Stomach (tissue), 19 donors: ENCODE measurements at places on chromosomes 1 and 21. TPM values are rescaled to one million over a fixed set of nuclear protein-coding genes. Genes with fewer than 3 reads are reported as not detected.

The NES gene
- polyA plus RNA-seq = 9.0 TPM

GRCh38 chr1:27816921-27817630, 13.5 kb upstream of the PPP1R8 start:
- no peak for DNase-seq

DNA sequence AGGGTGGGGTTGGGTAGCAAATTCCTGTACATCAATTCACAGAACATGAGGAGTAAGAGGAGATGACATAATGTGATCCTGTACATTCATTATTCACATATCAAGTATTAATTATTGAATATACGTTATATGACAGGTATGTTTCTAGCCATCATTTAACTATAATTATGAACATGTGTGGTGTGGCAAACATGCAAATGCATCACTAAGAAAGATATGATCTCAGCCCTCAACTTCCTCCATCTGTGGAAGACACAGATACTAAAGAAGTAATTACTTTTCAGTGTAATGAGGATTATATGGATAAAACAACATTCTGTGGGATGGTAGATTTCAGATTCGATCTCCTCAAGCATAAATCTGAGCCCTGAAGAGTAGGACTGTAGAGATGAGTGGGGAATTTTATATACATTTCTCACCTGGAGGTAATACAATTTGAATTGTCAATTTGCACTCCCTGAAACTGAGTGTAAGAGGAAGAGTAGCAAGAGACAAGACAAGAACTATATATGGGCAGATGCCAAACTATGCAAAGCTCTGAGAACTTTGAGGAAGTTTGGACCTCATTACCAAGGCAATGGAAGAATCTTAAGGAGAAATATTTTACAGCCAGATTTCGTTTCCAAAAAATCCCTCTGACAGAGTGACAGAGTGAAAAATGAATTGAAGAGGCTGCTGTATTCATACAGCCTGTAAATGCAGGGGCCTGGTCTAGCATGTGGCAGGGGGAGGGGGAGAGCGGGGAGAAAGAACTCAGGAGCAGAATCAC, 275.5 kb downstream of the TPR start:
- DNase-seq = no peak

The PCP4L1 gene
- polyA plus RNA-seq = not detected

DNA sequence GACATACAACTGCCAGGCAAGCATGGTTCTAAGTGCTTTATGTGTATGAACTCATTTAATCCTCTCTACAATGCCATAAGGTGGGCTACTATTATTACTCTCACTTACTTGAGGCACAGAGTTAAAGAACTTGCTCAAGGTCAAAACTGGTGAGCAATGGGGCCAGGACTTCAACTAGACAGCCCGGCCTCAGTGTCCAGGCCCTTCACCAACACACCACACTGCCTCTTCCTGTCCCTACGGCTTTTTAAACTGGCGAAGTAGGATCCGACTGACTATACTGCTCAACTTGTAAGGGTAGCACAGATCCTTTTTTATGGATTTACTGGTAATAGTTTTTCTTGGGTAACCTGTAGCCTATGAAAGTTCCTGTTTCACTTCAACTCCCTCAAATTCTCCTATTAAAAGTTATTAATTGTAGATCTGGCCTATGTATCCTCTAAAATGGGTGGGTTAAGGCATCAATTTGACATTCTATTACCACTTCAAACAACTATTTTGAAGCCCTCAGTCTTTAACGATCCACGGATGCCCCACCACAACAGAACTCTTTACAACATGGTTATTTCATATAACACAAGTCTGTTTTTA, 4.3 kb downstream of the ERRFI1 start:
- DNase-seq = no peak

DNA sequence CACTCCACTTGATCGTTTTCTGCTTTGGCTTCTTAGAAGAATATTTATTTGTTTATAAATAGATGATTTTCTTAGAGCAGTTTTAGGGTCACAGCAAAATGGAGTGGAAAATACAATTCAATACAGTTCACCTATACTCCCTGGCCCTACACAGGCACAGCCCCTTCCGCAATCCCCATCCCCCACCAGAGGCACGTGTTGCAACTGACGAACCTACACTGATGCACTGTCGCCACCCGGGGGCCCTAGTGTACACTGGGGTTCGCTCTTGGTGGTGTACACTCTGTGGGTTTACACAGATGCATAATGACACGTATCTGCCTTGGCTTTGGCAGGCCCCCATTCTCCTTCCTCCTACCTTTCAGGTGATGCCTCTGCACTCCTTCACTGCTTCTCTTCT, 8.0 kb downstream of the ECHDC2 start:
- DNase-seq = no peak

GRCh38 chr1:114015075-114015474, 35.8 kb downstream of the OLFML3 start:
- DNase-seq = no peak

DNA sequence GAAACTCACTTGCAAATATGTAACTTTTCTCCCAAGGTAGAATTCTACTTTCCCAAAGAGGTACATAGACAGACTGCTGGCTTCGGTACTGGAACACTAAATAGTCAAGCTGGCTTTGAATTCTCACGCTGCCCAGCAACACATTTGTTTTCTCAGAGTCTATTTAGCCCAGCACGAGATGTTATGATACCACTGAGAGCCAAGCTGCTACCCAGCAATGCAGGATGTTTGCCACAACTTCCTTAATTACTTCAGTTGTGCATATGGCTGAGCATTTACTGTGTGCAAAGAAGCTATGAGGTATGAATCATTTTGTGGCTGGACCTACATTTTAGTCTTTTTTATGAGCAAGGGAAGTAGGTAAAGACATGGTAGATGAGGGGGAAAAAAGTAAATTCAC, 793.2 kb downstream of the PLA2G4A start:
- no peak for DNase-seq

The BCL2L15 gene
- polyA plus RNA-seq = 22.1 TPM

- DNase-seq = no peak
Observed at GRCh38 chr1:155052439-155053395, 1.6 kb downstream of the ADAM15 start.

The CD84 gene
- 0.46 TPM for polyA plus RNA-seq

GRCh38 chr1:22319608-22320007, 132.0 kb upstream of the ZBTB40 start:
- DNase-seq = no peak

- DNase-seq = no peak
Observed at GRCh38 chr1:197468543-197469175, 200.6 kb downstream of the CRB1 start.

GRCh38 chr1:43493661-43494450, 36.8 kb upstream of the PTPRF start:
- no peak for DNase-seq

GRCh38 chr1:175434283-175434860, 241.8 kb upstream of the KIAA0040 start:
- no peak for DNase-seq

DNA sequence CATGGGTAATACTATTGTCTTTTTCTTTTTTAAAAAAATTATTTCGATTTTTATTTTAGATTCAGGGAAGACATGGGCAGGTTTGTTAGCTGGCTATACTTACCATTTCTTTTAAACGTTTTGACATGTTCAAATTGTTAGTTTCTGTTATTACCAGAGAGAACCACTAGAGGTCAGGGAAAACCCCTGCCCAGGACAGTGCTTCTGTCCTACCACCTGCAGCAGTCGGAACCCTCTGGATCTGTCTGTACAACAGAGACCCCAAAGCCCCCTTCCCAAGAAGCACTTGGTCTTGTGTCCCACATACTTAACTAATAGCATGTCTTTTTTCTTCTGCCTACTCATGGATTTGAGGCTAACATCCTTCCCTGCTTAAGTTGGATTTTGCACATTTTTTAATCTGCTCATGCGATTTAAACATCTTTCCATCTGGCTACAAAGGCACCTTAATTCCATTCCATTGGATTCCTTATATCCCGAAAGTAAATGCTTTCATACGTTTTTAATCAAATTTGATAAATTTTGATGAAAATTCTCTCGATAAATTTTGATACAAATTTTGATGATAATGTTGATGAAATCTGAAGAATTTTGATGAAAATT, 10.0 kb upstream of the C1orf115 start:
- no peak for DNase-seq

DNA sequence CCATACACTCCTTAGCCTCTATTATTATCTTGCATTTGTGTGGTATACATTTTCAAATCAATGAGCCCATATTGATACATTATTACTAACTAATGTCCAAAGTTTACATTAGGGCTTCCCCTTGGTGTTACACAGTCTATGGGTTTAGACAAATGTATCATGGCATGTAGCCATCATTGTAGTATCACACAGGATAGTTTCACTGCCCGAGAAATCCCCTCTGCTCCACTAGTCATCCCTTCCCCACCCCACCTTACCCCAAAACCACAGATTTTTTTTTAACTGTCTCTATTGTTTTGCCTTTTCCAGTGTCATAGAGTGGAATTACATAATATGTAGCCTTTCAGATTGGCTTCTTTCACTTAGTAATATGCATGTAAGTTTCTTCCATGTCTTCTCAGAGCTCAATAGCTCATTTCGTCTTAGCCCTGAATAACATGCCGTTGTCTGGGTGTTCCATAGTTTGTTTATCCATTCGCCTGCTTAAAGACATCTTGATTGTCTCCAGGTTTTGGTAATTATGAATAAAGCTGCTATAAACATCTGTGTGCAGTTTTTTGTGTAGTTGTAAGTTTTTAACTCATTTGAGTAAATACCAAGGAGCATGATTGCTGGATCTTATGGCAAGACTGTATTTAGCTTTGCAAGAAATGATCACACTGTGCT, 86.4 kb upstream of the LYST start:
- DNase-seq = no peak

The PTPN7 gene
- 2.1 TPM for polyA plus RNA-seq

DNA sequence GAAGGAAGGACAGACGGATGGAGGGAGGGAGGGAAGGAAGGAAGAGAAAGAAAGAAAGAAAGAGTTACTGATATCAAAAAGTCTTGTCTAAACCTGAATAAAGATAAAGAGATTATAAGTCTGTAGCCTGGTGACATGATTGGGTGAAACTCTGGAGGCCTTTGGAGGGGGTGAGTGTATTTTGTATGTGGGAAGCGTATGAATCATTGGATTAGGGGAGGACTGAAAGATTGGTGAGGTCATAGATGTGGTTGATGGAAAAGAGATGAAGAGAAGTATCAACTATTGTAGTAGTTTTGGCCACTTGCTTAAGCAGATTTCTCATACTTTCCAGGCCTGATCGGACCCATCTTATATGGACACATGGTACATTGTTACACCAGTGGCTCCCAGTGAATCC, 11.5 kb upstream of the KCNJ6 start:
- no peak for DNase-seq

The IL23R gene
- not detected for polyA plus RNA-seq

GRCh38 chr1:4306559-4307467, 347.6 kb upstream of the AJAP1 start:
- DNase-seq = no peak

DNA sequence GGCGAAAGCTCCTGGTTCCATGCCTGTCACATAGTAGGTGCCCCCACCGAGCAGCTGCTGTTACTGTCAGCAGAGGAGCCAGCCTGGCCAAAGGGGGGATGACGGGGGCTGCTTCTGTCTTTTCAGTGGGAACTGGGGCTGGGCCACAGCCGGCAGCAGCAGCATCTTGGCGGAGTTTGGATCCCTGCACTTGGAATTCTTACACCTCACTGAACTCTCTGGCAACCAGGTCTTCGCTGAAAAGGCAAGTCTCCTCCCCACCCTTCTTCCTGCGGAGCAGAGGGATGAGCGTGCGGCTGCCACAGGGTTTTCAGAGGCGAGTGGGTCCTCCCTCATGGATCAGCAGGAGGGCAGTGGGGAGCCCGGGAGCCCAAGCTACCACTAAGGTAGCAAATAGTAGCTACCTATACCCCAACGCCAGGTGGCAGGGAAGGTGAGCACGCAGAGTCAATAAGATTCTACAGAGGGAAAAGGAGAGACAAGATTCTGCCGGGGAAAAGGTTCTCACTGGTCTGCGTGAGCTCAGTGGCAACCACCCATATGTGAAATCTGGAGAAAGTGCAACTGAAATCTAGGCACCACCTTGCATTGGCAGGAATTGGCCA, 41.4 kb upstream of the SELENON start:
- DNase-seq = peak; percentile 56

- DNase-seq = no peak
Observed at GRCh38 chr1:95140791-95141190, 23.6 kb downstream of the TLCD4 start.

DNA sequence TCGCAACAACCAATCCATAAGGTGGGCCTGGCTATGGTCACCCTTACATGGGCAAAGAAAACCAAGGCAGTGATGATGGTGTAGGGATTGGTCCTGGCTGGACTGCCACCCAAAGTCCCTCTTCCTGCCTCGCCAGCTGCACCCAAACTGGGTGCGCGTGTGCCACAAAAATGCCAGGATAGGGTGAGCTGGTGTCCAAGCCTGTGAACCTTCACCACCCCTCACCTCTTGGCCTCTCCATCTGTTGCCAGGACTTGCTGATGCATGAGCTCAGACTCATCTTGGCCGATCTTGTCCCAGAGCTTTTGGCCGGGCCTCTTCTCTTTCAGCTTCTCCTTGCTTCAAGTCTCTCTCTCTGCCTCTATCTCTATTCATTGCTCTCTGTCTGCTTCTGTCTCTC, 41.8 kb downstream of the FOXD2 start:
- no peak for DNase-seq

DNA sequence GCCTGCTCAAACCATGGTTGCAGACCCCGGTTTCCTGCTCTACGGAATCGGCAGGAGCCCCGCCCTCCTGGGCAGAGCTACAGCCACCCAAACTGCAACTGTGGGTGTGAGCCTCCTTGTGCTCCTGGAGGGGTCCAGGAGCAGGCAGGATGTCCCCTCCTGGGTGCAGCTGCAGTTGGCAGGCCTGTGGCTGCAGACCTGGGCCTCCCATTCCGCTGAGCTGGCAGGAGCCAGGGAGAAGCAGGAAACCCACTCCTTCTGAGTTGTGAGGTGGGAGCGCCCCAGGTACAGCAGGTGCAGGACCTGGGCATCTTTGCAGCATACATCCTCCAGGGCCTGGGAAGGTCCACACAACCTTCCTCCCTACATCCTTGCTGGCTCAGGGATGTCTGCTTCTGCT, 578.7 kb upstream of the USP24 start:
- DNase-seq = no peak

DNA sequence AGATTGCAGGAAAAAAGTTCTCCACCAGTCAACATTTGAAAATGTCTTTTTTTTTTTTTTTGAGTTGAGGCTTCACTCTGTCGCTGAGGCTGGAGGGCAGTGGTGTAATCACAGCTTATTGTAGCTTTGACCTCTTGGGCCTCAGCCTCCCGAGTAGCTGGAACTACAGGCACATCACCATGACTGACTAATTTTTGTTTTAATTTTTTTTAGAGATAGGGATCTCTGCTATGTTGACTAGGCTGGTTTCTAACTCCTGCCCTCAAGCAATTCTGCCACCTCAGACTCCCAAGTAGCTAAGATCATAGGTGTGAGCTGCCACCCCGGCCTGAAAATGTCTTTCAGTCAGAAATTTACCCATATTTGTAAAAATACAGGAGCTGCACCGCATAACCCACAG, 30.6 kb upstream of the USP24 start:
- no peak for DNase-seq

The GNG4 gene
- polyA plus RNA-seq = 4.6 TPM

The FCAMR gene
- polyA plus RNA-seq = not detected

GRCh38 chr1:114446198-114446597, 64.8 kb downstream of the TRIM33 start:
- DNase-seq = no peak

GRCh38 chr1:27572679-27573426, 31.1 kb downstream of the AHDC1 start:
- no peak for DNase-seq
